ENCODE measurements at places on chromosomes 2 and 18.
A peak's percentile ranks its signal among the peaks of the same experiment; 100 is the strongest.

- DNase-seq, result no peak
These were observed 114.0 kb downstream of the DSEL start for GRCh38 chr18:67402543-67402942.

GRCh38 chr18:51430538-51430937 is 233.1 kb upstream of the MEX3C start:
- no peak for DNase-seq

DNA sequence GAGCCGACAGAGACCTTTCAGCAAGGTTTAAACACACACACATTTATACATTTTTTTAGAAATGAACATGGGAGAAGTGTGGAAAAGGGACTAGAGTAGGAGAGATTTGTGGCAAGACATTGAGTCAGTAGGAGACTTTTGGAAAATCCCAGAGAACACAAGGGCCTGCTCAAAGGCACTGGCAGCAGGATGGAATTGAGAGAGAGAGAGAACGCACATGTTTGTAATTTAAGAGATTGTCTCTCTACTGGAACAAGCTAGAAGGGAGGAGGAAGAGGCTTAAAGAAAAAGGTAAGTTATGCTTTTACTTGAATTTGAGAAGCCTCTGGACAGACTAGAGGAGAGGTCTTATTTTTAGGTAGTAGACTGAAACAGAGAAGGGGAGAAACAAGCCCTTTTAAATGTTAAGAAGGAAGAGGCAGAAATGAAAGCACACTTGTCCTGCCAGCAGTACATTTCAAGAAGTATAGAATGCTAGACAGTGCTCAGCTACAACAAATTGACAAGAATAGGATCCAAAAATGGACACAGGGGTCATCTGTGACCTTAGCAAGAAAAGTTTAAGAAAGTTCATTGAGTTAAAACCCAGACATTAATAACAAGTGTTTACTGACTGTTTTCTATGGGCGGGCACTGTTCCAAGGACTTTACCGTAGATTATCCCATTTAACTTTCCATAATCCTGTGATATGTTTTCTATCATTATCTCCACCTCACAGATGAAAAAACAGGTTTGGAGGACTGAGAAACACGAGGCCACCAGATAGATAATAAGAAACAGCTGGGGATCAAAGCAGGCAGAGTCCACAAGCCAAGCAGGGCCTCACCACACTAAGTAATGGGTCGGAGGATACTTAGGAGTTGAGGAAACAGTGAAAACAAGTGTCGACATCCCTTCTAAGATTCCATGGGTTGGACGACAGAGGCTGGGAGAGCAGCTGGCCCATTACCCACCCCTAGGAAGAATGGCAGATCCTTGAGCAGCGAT is 306.5 kb upstream of the NRP2 start:
- no peak for DNase-seq

DNA sequence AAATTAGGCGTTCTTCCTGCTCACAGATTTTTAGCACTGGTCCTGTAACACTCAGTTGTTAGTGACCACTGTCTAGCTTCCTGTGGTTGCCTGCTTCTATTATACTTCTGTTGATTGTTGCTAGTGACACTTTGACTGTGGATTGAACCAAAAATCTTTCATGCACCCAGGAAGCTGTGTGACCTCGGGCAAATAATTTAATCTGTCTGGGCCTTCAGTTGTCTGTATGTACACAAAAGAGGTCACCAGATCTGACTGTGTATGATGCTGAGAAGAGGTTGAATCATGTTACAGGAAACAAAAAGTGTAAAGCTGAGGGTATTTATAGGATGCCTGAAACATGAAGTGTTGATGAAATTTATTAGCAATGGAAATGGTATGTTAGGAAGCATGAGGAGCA is 12.7 kb downstream of the ICOS start:
- DNase-seq, result peak; percentile 46

GRCh38 chr18:31447530-31448191 is at the start of gene DSG3:
TSS of gene DSG3 (plus strand) at chr18:31447741. CDS start at chr18:31447878, 137 bp downstream.
- DNase-seq, result no peak

GRCh38 chr2:28429636-28430376 is 37.1 kb downstream of the FOSL2 start:
- no peak for DNase-seq

DNA sequence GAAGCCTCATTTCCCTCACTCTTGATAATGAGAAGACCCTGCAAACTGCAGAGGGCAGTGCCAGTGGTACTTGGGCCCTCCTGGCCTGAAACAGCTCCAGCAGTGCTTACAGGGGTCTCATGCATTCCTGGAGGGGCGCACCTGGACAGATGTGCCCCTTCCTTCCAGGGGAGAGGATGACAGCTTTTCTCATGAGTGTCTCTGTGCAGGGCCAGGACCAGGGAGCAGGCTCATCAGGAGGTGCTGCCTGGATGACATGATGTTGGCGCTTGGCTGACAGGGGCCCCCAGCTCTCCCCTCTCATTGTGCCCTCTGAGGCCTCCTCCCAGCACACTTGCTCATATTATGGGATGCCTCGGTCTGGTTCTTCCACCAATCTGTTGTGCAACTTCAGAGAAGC is 95.1 kb upstream of the MYCN start:
- DNase-seq, result no peak

- DNase-seq, result no peak
These were observed 23.5 kb downstream of the ROCK2 start for GRCh38 chr2:11320698-11321492.

- no peak for DNase-seq
These were observed 81.3 kb downstream of the NFATC1 start for GRCh38 chr18:79476918-79477571.

- DNase-seq, result no peak
These were observed 52.8 kb downstream of the IKZF2 start for GRCh38 chr2:213098612-213099011.

DNA sequence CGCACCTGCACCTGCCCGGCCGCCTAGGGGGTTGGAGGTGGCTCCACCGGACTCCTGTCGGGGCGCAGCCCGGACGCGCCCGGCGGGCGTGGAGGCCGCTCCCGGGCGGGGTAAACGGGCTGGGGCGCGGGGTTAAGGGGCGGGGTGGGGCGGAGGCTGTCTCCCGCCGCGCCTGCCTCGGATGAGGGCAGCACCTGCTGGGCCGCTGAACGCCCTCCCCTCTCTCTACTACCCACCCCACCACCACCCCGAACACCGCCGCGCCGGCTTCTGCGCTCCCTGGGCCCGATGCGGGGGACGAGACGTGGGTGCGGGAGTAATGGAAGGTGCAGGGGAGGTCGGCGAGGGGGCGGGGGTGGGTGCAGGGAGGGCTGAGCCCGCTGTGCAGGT is 224.8 kb upstream of the ID2 start:
- no peak for DNase-seq

DNA sequence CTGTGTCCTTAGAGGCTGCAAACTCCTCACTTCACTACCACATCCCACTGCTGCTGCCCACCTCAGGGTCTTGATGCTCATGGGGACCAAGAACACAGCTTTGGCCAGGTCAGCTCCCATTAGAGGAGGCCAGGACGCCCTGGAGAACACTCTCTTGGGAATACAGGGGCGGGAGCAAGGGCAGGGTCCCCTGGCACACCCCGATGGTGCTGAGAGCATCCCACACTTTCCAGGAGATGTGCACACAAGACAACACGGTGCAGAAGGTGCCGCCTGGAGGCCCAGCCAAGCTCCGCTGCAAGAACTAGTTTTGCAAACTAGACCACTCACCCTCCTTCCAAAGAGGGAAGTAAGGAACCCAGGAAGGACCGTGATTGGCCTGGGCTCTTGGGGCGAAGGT is 304.4 kb upstream of the SALL3 start:
- DNase-seq, result no peak

GRCh38 chr18:75408554-75409506 is 18.7 kb downstream of the SMIM21 start:
- DNase-seq, result no peak

- no peak for DNase-seq
These were observed 7.7 kb downstream of the ATOH8 start for GRCh38 chr2:85761512-85761944.

- DNase-seq, result peak; percentile 83
These were observed 209.4 kb upstream of the CXCR4 start for GRCh38 chr2:136327162-136327852.

GRCh38 chr18:47253101-47253654 is 1.7 kb upstream of the SKOR2 start:
- no peak for DNase-seq

DNA sequence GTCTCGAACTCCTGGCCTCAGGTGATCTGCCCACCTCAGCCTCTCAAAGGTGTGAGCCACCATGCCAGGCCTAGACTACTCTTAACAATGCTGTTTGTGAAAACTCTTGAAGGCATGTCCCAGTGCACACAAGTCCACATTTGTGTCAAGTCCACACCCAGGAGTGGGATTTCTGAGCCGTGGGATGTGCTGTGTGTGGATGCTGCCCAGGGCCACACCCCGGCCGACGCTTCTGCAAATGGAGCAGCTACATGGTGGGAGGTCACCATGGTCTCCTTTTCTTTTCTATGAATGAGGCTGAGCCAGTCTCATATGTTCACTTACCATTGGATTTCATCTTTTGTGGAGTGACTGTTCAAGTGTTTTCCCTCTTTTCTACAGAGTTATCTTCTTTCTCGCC is 15.8 kb downstream of the SNED1 start:
- no peak for DNase-seq

GRCh38 chr2:218017211-218018053 is 14.6 kb upstream of the TNS1 start:
- DNase-seq, result no peak

DNA sequence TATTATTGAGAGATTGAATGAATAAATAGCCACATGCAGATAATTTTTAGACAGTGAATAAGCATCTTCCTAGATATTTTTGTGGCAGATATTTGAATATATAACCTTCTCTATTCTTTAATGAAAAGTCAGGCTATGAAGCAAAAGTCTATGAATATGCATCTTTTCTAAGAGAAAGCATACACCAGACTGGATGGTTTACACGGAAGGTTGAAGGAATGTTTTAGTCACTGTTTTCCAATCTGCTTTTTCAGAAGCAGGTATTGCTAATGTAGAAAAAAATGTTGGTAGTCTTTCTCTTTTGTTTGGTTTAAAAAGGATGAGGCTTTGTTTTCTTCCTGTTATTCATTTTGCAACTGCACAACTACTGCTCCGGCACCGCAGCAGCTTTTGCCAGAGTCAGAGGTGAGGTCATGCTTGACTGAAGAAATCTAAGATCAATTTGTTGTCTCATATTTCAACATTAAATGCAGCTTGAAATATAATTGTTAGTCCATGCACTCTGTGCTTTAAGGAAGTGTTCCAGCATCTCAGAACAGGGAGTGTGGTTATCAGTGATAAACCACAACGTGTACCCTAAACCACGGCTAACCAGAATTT is 1540.8 kb upstream of the PIK3C3 start:
- no peak for DNase-seq

DNA sequence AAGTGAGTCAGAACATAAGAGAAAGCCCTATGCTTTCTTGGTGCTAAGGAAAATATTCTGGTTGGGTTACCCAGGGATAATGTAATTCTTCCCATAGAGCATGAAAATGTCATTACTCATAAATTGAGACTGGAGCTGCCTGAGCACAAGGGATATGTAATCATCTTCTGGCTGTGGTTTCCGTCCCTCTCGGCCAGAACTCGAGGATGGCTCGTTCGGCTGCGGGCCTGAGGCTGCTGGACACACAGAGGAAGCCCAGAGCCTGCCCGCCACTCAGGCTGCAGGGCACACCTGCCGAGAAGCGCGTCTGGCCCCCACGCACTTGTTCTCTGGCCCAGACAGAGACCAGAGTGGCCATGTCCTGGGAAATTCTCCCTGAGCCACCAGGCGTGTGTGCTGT is 104.9 kb downstream of the ASAP2 start:
- DNase-seq, result no peak

DNA sequence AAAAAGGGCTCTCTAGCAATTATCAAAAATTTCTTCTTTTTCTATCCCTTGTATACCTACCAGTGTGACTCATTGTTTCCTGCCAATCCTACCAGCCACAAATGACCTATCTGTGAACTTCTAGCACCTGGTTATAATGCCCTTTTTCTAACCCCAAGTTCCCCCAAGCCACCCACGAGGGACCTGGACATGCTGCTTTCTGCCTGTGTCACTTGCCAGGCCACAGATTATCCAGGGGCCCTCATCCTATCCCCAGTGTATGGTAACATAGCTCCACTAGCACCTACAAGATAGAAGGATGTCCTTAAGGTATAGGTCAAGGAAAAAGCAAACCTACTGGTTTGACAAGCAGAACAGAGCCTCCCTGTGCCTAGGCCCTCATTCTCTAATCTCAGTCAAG is 26.8 kb downstream of the AAK1 start:
- DNase-seq, result peak; percentile 38

- no peak for DNase-seq
These were observed 93.8 kb downstream of the ARL4C start for GRCh38 chr2:234403074-234403473.

DNA sequence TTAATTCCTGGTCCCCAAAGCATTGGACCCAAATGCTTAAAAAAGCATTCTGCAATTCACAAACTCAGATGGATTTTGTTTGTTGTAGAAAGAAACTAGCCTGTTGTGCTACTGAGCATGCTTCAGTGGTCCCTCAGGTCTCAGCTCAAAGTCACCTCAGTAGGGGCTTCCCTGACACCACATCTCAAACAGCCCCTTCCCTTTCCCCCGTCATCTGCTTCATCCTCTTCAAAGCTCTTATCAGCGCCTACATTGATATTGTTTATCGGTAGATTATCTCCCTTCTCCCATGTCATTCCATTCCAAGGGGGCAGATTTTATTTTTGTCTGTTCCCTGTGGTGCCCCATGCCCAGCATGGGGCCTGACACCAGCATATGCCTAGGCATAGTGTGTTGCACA is 172.9 kb downstream of the CELF4 start:
- no peak for DNase-seq

GRCh38 chr2:201807452-201807999 is 1.2 kb downstream of the CDK15 start:
- no peak for DNase-seq

GRCh38 chr18:28855524-28855923 is 678.6 kb upstream of the CDH2 start:
- DNase-seq, result no peak

DNA sequence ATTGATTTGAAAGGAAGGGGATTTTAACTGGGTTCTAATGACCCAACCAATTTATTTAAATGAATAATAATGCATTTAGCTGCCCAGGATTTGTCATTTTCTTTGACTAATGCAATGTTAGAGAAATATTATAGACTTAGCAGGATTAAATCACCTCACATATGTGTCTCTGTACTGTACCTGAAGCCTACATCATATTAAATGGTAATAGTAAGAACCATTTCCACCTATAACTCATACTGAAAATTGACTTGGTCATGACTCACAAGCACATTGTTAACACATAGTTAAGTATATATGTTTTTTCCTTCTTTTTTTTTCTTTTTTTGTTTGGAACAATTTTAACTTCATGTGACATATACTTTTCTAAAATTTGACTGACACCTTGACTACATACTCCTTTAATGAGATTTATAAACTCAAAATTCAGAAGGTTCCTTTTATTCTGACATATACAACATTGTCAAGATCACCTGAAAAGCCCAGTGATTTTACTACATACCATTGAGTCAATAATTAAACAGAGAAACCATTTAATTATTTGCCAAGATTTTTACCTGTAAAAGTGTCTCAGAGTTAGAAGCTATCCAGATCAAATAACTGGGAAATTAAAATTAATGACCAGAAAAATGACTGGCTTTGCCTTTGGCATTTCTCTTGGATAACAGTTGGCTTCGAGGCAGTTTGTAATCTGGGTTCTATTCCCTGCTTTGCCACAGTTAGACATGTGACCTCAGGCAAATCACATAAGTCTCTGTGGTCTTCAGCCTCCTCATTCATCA is 58.8 kb upstream of the CDC42EP3 start:
- no peak for DNase-seq

GRCh38 chr2:11998218-11998617 is 251.8 kb downstream of the LPIN1 start:
- no peak for DNase-seq
